ENCODE measurements at places on chromosomes 16 and 17.

DNA sequence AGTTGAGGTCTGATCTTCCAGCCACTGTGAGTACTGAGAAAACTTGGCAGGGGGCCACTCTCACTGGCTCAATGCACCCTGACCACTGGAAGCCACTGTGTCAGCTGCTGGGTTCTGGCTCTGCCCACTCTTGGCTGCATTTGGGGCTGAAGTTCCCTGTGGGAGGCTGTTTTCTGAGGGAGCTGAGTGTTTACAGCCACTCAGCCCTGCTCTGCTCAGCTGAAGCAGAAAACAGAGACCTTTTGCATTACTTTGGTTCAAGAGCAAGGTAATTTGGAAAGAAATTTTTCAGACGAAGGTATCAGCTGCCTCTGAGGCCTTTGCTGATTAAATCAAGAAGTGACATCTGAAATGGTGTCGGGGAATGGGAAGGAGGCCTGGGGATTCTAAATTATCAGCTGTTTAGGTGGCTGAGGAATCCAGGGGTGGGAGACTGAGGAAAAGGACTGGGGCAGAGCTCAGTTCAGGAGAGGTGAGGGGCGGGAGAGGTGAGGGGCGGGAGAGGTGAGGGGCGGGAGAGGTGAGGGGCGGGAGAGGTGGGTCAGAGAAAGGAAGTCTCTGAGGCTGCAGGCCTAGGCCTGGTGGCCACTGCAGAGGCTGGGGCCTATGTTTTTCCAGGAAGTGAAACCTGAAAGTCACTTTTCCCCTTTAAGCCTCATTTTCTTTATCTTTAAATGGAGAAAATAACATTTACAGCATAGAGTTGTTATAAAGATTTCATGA lies at the start of gene ACSM5:
TSS of gene ACSM5 (plus strand) at position 137 of the 723 bp plus-strand sequence. CDS start 1,951 bp downstream, outside the sequence.
- no peak for DNase-seq

DNA sequence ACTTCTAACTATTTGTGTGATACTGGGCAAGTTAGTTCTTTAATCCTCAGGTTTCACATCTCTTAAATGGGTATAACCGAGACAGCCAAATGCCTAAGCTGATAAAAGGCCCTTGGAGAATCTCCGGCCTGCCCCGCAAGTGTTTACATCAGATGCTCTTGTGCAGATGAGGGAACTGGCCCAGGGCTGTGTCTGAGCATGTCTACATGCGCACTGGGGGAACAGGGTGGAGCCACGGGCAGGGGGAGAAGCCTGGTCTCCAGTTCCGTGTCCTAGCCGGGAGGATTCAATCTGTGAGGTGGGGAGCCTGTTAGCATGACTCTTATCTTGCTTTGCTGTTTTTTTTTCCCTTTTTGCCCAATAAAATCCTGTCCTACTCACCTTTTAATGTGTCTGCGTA lies 222.9 kb downstream of the CDH8 start:
- DNase-seq: no peak

GRCh38 chr16:56477096-56477878 lies 25.9 kb downstream of the OGFOD1 start:
- DNase-seq: no peak

DNA sequence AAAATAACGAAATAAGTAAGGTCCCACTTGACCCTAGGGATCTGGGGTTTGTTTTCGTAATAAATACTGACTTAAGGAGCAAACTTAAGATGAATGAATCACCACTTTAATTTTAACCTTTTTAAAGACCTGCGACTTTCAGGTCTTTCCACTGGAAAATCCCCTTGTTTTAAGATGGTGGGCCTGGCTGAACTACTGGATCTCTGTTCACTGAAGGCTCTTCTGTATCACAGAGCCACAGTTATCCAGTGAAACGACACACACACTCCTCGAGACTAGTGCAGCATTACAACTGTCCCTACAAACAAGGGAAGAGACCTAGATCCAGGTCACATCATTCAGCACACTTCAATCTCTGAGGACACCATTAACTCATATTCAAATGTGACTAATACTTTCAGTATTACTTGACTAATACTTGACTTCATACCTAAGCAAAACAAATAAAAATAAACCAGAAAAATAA lies 299.0 kb downstream of the CEP112 start:
- DNase-seq: no peak

- DNase-seq: peak; percentile 80
Measured at GRCh38 chr16:19886073-19886941, 1.7 kb upstream of the GPRC5B start.

DNA sequence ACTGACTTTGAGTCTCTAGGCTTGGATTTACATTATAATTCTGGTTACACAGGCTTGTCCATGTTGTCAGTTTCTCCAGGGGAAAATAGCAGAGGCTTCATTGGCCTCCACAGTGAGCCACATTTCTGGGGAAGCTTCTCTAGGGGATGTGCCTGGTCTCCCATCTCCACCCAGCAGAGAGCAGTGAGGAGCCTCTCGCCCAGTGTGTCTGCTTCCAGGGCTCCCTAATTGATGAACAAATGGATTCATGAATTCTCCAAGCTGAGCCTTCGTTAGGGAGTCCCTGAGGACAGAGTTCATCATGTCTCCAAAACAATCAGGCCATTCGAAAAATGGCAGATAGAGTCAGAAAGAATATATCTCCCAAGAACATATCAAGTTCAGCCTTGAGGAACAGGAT lies 162.4 kb upstream of the TOX3 start:
- peak; percentile 8 for DNase-seq

DNA sequence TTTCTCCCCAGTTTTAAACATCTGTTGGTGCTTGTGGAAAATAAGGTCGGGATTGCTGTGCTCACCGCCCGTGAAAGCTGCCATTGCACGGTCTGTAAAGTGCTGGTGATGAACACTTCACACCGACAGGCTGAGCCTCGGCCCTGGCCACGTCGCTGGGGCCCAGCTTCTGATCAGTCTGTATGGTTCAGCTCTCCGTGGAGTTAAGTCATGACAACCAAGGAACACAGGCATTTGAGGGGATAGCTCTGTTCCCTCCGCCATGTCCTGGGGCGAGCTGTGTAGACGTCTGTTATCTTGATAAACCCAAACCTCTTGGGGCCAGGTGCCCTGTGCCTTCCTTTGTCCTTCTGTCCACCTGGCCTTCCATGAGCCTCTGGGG lies 110.6 kb downstream of the METRNL start:
- no peak for DNase-seq

GRCh38 chr17:14113137-14113536 lies 43.8 kb downstream of the COX10 start:
- DNase-seq: no peak

GRCh38 chr16:48447940-48448536 lies 62.8 kb upstream of the SIAH1 start:
- DNase-seq: no peak

- no peak for DNase-seq
Measured at GRCh38 chr16:87555647-87556046, 46.7 kb upstream of the JPH3 start.

GRCh38 chr16:13136901-13137300 lies 235.5 kb downstream of the SHISA9 start:
- DNase-seq: no peak

DNA sequence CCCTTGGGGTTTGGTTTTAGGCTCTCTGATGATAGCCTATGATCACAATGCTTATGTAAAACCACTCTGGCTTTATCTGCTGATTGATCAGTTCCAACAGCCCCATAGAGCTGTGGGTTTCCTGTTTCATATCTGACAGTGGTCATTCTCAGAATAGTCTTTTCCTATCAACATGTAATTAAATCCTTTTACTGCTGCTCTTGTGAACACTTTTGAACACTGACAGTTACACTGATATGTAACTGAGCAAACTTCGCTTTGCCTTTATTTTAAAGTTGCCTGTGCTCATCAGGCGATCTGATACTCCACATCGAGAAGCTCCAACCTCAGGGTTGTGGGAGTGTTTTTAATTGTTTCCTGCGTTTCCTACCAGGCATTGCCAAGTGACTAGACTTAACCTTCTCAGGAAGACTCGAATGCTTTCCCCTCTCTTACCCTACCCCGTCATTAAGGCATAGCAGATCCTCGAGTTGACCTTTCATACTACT lies 17.3 kb upstream of the CLEC18B start:
- no peak for DNase-seq

DNA sequence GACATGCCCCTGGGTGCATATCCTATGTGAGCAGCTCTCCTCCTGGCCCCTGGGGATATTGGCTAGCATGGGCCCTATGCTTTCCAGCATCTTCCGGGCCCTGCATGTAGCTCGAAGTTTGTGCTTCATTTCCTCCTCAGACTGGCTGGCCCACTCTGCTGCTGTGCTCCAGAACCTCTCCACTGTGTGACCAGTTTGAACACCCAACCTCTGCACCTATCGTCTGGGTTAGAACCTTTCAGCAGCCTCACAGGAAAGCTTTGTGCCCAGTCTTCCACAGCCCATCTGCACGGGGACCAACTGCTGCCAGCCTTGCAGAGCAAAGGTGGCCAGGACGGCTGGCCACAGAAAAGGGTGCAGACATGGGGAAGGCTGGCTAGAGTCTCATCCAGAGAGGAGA lies 10.2 kb upstream of the CLEC18B start:
- DNase-seq: no peak

DNA sequence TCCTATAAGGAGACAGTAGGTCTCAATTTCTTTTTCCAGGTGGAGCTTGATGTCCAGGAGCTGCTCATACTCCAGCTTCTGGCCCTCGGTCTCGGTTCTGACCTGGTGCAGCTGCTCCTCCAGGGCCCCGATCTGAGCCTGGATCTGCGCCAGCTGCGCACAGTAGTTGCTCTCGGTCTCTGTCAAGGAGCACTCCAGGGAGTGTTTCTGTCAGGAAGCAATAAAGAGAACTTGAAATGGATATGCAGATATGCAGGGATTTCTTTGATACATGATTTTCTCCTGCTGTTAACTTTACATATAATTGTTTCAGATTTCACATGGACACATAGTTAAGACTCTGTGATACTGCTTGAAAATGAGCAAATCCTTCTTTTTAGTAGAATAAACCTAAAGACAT lies 4.7 kb downstream of the KRT25 start:
- DNase-seq: no peak

- DNase-seq: no peak
Measured at GRCh38 chr16:79437764-79438751, 162.5 kb downstream of the MAF start.

GRCh38 chr17:3744014-3744413 lies 20.3 kb downstream of the HASPIN start:
- no peak for DNase-seq

- DNase-seq: no peak
Measured at GRCh38 chr17:17533901-17534441, 37.8 kb upstream of the RASD1 start.

GRCh38 chr16:14409563-14409962 lies 220.5 kb downstream of the PARN start:
- no peak for DNase-seq

DNA sequence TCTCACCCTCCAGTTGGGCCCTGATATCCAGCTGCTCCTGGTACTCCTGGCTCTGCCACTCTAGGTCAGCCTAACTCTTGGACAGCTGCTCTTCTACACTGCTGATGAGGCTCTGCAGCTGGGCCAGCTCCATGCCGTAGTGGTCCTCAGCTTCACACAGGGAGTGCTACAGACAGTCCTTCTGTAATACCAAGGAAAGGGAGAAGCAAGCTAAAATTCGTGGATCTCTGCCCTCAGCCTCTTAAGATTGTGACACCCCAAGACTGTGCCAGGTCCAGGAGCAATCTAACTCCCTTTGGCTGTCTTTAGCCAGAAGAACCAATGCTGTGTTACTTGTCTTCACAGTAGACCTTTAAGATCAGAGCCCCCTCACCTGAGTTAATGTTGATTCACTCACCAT lies 7.7 kb upstream of the KRT38 start:
- no peak for DNase-seq

DNA sequence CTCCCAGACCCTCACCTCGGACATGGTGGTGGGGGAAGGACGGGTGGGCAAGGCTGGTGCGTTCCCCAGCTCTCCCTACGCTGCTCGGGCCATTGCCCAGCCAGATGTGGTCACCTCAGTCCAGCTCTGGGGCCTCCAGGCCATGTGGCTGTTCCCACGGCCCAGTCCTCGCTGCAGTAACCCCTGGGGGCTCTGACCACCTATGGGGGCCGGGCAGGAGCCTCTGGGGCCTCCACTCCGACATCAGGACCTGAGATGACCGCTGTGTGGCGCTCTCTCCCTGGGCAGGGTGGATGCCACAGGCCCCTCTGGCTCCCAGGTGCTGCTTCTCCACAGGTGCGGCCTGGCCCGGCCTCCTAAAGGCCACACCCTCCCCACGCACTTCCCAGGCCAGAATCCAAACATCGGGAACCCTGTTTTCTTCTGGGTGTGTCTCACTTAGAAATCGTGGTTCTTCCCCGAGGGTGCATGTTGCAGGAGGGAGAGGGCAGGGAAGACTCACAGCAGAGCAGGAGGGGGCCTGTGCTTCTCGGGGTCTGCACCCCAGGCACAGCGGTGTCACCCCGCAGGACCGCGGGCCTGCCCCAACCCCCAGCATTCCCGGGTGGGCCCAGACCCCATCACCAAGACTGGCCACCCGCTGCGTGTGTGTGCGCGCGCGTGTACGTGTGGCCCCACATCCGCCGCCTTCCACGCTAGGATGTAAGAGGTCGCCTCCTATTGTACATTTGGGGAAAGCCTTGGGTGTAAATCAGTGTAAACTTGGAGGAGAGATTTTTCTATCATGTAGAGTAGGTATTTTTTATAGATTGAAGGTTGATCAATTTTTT lies 5.9 kb upstream of the CAPN15 start:
- no peak for DNase-seq

DNA sequence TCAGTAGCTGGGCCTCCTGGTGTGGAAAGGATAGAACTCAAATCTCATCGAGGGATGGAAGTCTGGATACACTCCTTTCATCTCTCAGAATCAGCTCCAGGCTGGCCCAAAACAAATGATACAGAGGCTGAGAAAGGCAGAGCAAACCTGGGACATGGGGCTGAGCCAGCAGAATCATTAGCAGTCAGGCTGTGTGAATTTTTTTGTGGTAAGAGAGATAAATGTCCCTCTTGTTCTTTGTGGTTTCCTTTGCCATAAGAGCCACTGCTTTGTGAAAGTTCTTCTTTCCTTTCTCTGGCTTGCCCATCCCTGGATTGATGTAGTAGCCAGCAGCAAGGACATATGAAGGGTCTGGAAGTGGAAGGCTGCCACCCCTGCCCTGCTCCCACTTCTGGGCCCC lies 146.2 kb downstream of the CDH13 start:
- no peak for DNase-seq

GRCh38 chr16:53084746-53085334 lies 30.0 kb downstream of the CHD9 start:
- DNase-seq: no peak

GRCh38 chr17:42275527-42276358 lies 448 bp downstream of the STAT5B start:
- peak; percentile 59 for DNase-seq

GRCh38 chr17:31200287-31200686 lies 96.8 kb downstream of the OMG start:
- DNase-seq: no peak

GRCh38 chr16:51048544-51048943 lies 102.5 kb downstream of the SALL1 start:
- no peak for DNase-seq

Data from NCI-H82 (cell line).